ENCODE measurements at places on chromosomes 1 and 21.

DNA sequence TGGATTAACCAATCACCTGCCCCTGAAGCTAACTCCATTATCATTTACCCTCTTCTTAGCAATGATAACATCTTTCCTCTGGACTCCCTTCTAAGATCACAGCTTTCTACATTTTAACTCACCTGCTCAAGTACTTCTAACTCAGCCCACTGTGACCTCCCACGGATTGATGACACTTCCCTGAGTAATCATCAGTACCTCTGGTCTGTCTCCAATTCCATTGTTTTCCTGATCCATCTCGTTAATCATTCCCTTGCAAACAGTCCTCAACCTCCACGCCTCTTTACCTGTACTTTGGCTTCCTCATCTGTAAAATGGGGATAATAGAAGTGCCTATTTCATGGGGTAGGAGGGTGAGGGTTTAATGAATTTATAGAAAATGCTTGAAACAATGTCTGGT, 195.3 kb upstream of the APP start:
- DNase-seq: no peak

DNA sequence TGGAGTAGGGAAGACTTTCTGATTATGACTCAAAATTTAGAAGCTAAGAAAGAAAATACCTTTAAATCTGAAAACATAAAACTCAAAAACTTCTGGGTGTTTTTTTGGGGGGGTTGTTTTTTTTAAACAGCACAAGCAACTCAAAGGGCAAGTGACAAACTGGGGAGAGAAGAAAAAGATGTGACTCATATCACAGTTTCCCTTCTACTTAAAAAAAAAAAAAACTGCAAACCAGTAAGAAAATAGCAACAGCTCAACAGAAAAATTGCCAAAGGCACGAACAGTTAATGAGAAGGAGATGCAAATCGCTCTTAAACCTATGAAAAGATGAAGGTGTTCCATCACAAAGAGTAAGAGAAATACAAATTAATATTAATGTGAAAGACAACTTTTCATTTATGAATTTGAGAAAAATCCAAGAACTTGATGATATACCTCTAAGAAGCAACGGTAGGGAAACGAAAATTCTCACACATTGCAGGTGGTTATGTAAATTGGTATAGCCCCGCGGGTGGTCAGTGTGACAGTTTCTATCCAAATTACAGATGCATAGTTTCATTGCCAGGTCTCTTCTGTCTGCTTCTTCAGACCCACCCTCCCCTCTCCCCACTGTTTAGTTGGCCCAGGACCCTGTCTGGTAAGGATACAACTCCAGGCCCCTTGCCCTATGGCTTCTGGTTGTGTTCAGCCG, 9.0 kb downstream of the IFNAR2 start:
- DNase-seq: no peak

DNA sequence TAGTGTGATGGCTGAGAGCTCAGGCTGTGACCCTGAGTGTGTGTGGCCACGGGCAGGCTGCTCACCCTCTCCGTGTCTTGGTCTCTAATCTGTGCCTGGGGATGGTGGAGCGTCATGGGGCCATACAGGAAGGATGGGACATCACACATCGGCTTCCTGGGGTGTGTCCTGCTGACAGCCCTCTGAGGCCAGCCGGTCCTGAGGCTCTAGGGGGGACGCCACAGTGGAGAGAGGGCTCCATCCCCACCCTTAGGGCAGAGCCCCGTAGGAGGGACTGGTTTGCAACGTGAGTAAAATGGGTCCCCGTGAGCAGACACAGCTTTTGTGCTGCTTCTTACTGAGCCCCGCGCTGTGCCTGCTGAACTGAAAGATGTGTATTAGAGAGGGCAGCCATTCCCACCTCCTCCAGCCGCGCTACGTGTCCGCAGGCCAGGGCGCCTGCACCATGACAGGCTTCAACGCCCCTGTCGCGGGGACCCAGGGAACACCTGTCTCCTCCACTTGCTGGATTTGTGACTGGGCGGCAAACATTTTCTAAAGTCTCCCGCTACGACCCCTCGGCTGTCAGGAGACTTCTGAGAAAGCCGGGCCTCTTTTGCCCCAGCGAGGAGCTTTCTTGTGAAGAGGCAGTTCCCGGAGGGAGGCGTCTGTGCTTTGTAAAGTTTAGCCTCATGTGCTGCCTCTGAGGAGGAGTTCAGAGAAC, 8.1 kb downstream of the COL18A1 start:
- DNase-seq: no peak

- DNase-seq: peak; percentile 19
These were observed 478 bp upstream of the PRDM2 start for GRCh38 chr1:13699510-13699909.

GRCh38 chr1:203486618-203487370, 7.2 kb upstream of the OPTC start:
- DNase-seq: no peak

DNA sequence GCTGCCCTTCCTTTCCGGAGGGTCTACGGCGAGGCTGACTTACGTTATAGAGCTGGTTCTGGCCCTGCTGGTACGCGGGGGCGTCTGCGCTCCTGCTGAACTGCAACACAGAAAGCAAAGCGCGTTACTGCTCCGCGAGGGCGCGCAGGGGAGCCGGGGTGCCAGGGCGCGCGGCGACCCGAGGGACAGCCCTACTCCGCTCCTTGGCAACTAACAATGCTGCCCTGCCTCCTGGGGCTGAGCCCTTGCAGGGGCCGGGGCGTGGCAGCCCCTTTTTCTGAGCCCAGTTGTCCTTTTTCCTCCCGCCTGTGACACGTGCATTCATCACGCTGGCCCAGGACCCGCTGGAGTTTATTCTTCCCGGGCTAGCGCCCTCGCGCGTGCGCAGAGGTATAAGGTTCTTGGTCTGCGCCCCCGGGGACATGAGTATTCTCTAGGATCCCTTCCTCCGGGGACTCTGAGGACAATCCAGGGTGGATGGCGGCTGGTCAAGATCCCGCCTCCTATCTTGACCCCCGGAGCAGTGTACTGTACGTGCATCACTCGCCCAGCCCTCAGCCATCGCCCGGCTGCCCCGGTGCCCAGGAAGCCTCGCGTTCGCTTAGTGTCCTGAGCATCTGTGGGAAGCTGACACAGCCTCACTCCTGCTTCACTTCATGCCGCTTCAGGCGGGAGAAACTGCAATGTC, 78.9 kb downstream of the CD247 start:
- DNase-seq: peak; percentile 40

Data from fibroblast of skin of abdomen (primary cell).